Activated T-cell treated with anti-CD3 and anti-CD28 coated beads for 1 hour (primary cell): ENCODE measurements at places on chromosomes 6 and 20.

DNA sequence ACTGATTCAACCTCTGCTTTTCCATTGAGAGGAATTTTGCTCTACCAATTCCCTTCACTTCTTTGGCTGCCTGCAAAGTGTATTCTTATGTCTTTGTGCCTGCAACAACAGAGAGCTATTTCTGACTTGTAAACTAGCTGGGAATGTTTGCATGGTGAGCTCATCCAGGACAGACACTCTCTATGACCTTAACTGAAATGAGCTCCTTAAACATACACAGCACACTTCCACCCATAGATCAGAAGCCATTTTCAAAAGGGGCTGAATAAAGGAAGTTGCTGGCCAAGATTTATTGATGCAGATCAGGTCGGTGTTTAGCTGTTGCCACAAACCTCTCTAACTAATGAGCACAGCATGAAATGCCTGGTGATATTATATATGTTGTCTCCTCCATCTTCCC is 377.7 kb downstream of the BTBD9 start:
- DNase-seq: no peak

GRCh38 chr6:51292659-51293058 is 474.0 kb downstream of the TFAP2B start:
- no peak for DNase-seq

DNA sequence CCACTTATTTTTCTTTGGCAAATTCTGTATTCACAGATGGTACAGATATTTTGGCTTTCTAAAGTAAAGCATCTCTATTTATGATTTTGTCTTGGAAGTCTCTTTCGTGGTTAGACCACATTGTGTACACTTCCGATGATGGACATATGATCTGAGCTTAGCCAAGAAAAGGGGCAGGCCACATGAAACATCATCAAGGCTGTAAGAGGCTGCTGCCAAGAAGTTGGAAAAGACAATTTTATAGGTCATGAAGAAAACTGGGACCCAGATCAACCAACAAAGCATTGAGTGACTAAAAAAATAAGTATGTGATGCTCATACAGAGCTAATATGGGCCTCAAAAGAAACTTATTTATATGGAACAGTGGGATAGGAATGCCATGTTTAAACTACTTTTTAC is 266.4 kb downstream of the HAO1 start:
- no peak for DNase-seq

DNA sequence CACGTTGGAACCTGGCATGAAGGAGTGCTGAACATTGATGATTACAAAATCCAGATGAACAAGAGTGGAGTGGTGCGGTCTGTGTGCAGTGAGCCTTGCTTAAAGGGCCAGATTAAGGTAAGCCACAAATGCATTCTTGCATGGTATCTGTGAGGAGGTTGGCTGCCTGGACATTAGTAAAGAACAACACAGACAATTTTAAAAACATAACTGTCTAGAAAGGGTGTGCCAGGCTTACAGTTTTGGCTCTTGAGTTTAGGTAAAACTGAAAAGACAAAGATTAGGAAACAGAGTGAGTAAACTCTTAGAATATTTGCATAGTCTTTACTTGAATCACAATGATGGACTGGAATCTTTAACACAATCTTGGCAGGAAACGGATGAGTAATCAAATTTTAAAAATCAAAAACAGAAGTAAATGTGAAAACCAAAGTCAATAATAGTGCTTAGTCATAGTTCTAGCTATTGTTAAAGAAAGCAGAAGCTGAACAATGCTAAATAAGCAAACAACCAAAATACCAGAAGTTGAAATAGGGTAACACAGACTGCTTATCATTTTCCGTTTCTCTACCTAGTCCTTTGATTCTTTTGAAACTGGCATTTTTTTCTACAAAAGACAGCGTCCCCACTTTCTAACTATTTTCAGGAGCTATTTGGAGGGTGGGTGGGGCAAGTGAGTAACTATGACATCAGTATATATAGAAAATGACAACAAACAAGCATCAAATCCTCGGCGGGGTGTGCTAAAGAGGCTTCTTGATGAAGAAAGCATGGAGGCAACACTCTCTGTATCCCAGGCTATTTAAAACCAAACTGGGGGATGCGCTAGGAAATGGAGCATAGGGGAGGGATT is 185.8 kb upstream of the RAB32 start:
- no peak for DNase-seq

- DNase-seq: no peak
Observed at GRCh38 chr20:57714409-57715267, 4.8 kb upstream of the PMEPA1 start.

DNA sequence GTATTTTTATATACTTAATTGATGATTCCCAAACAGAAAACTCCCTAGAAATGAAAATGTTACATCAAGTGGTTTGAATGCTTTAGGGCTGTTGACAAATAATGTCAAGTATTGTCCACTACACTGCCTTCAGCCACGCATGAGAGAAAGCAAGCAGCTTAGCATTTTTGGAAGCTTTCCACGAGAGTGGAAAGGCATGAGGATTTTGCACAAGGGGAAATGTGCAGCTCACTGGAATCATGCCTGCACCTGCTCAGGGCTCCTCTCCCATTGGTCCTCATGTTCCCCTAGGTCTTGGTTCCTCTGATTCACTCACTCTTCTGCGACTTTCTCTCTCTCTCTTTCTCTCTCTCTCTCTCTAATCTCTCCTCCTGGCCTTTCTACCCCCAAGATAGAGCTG is 439.5 kb upstream of the CDH4 start:
- DNase-seq: no peak
